ENCODE measurements at places on chromosomes 1 and 21. TPM values are rescaled to one million over a fixed set of nuclear protein-coding genes. Genes with fewer than 3 reads are reported as not detected.

GRCh38 chr1:209855006-209855405 is 27.2 kb downstream of the UTP25 start:
- H3K36me3 ChIP-seq, result no peaks in the 10 kb centered on the region
- H3K27ac ChIP-seq, result no peak overlapping the region
- no peaks in the 10 kb centered on the region for H3K27me3 ChIP-seq

DNA sequence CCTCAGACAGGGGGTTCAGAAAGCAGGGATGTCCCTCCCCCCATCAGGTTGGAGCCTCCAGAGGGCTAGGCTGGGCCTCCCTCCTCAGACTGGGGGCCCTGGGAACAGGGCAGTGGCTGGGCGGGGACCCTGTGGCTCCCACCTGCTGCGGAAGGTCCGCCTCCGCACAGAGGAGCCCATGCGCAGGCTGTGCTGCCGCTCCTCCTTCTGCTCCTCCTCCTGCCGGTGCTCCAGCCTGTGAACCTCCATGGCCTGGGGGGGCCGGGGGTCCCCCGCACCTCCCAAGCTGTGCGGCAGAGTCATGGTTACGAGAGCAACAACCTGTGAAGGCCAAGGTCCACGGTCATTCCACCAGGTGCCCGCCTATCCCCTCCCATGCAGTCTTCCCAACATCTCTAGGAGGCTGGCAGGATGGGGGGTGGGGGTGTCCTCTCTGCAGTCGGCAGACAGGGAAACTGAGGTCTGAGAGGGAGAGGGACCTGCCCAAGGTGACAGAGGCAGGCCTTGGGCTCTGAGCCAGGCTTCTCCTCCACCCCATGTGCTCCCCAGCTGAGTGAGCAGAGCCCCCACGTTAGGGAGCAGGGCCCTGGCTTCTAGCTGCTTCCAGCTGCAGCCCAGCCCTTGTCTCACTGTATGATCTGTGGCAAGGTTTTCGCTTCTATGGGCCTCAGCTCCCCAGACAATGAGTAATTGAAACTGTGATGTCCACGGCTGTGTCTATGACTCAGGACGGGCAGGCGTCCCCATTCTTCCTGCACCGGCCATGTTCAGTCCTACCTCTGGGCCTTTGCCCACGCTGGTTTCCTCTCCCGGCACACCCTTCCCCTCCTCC is 3.4 kb downstream of the MYOM3 start:
- H3K36me3 ChIP-seq, result no peaks in the 10 kb centered on the region
- no peak overlapping the region for H3K27ac ChIP-seq
- no peak for DNase-seq
- H3K4me1 ChIP-seq, result no peaks in the 10 kb centered on the region
- no peak overlapping the region for H3K4me3 ChIP-seq
- H3K27me3 ChIP-seq, result no peaks in the 10 kb centered on the region

DNA sequence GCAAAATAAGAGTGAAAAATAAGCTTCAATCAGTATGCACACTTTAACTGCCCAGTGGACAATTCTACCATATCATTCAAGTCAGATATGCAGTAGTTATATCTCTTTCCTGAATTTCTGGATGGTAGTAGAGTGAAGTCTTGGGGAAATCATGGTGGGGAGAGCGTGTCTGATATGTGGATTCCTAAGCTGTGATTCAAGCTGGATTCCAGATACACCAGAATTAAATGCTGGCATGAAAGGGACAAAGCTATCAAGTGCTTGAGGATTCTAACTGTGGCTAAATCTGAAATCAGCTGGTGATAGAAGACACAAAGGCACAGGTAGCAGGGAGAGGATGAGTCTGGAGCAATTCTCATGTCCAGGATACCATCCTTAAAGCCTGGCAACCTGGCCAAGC is 323.5 kb downstream of the DUSP10 start:
- H3K27ac ChIP-seq, result no peak overlapping the region
- no peaks in the 10 kb centered on the region for H3K27me3 ChIP-seq
- H3K36me3 ChIP-seq, result no peaks in the 10 kb centered on the region
- no peak for DNase-seq
- H3K4me3 ChIP-seq, result no peak overlapping the region

- H3K36me3 ChIP-seq, result no peaks in the 10 kb centered on the region
- no peak overlapping the region for H3K4me3 ChIP-seq
- no peak overlapping the region for H3K27ac ChIP-seq
- H3K4me1 ChIP-seq, result no peaks in the 10 kb centered on the region
- no peaks in the 10 kb centered on the region for H3K27me3 ChIP-seq
Measured at GRCh38 chr1:55894521-55894920, 679.4 kb upstream of the USP24 start.

GRCh38 chr1:94886361-94886760 is 40.5 kb downstream of the CNN3 start:
- H3K4me3 ChIP-seq, result no peak overlapping the region
- peaks cover 10% of the 10 kb centered on the region for H3K4me1 ChIP-seq
- no peaks in the 10 kb centered on the region for H3K27me3 ChIP-seq
- DNase-seq, result no peak
- no peaks in the 10 kb centered on the region for H3K36me3 ChIP-seq

The PHACTR4 gene
- 31.8 TPM for total RNA-seq

The ATP1A4 gene
- total RNA-seq, result not detected
